ENCODE measurements at places on chromosomes 2 and 18. TPM values are rescaled to one million over a fixed set of nuclear protein-coding genes. Genes with fewer than 3 reads are reported as not detected.
A peak's percentile ranks its signal among the peaks of the same experiment; 100 is the strongest.

DNA sequence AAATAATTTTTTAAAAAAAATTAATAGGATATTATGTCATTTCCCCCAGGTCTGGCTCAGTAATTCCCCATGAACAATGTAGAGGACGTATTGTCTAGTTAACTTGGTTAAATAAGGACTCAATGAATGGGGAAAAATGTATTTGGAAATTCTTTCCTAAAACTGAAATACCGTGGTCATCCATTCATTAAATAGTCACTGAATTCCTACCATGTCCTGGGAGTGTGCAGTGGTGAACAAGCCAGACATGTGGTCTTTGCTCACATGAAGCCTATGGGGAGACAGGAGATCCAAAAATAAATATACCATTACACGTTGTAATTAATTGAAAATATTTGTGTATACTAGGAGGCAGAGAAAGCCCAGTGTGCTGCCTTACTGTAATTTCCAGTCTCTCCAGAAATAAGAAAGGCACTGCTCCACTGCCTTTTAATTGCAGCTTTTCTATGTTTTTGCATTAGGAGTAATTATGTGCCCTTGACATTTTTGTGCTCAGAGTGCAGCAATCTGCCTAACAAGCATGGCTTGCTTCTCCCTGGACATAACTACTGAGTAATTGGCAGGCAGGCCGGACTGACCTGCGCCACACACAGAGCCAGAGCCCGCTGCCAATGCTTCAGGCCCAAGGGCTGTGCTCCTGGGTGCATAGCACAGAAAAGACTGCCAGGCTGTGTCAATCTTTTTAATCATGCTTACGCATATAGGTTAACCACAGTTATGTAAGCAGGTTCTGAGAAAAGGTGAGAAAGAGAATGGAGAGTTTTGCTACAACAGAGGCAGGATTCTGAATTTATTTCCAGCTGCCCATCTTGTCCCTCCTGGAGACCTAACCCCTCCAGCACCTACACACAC is 22.2 kb upstream of the TTC39C start:
- DNase-seq, result no peak

DNA sequence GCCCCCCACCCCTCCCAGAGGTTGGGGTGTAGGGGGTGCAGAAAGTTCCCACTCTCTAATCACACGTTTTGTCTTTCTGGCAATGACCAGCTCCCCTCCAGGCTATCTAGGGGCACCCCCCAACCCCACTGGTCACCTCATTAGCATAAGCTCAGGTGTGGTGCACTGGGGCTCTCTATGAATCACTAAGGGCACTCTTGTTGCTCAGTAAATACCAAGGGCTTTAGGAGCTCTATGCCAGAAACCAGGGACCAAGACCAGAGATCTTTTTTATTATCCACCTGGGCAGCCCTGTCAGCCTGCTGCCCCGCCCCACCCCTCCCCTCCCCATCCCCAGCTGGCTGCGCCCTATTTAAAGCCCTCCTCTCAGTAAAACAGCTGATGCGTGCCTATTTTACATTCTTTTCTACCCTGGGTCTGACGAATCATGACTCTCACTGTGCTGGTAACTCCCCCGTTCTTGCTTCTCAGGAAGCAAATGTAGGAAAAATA is 24.3 kb downstream of the NCK2 start:
- no peak for DNase-seq

- no peak for DNase-seq
Measured at GRCh38 chr2:26591619-26592505, 49.3 kb downstream of the CIB4 start.

GRCh38 chr2:20422402-20423271 is 24.2 kb upstream of the RHOB start:
- DNase-seq, result no peak

DNA sequence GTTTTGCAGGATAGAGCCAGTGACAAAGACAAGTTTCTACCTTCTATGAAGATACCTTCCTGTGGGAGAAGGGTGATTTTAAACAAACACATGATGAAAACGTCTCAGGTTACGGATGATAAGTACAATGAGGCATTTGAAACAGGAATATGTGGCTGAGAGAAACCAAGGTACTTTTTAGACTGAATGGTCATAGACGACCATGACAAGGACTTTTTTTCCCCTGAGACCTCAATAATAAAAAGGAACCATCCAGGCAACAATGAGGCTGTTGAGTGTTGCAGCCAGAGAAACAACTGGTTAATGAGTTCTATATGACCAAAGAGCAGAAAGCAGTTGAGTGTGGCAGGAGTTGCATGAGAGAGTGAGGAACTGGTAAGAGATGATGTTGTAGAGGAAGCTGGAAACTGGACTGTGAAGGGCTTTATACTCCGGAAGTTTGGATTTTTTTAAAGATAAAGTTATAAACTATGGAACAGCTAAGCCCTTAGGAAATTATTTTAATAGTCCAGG is 306.1 kb upstream of the CYRIA start:
- DNase-seq, result no peak

- no peak for DNase-seq
Measured at GRCh38 chr2:8030573-8031303, 651.1 kb upstream of the ID2 start.

DNA sequence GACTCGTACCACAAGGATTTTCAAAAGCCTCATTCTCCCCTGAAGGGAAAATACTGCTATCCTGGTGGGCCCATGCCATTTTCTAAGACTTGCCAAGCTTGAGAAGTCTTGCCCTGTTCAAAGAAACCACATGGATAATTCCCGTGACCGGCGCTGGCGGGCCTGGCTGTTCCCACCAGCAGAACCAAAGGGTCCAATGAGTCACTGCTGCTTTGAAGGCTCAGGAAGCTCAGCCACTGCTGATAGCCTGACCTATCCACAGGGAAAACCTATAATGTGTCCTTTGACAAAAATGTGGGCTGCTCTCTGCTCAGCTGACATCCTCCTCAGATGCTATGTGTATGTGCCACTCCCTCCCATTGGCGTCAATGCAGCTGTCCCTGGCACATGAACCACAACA is 137.9 kb upstream of the RAB12 start:
- no peak for DNase-seq

GRCh38 chr2:170213651-170214050 is 35.7 kb downstream of the MYO3B start:
- DNase-seq, result no peak

GRCh38 chr2:232633413-232634205 is at the start of gene EFHD1:
TSS of gene EFHD1 (plus strand) at chr2:232633604. CDS start at chr2:232633705, 101 bp downstream.
- peak; percentile 49 for DNase-seq

DNA sequence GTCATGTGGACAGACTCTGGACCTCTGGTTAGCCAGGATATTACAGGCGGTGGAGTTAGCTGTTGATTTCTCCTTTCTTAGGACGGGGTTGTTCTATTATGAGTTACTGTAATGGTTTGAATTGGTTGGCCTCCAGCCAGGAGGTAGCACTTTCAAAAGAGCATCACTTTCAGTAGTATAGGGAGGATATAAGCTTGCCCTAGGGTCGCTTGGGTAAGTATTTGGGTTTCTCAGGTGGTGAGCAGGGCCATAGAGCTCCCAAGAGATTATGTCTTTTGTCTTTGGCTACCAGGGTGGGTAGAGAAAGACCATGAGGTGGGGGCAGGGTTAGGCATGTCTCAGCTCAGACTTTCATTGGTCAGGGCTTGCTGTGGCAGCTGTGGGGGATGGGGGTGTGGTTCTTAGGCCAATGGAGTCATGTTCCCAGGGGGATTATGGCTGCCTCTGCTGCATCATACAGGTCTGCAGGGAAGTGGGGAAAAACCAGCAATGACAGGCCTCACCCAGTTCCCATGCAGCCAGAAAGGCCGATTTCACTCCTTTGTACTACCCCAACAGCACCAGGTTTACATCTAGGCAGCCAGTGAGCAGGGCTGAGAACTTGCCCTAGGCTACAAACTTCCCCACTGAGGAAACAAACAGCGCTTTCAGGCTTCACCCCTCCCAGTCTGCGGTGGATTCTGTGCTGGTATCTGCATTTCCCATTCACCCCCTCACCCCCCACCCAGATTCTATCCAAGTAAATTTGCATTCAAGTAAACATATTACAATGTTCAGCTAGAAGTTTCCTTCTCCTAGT is 89.4 kb upstream of the SLC38A11 start:
- no peak for DNase-seq

- peak; percentile 59 for DNase-seq
Measured at GRCh38 chr2:27379836-27380625, 503 bp downstream of the ZNF513 start.

GRCh38 chr2:65754219-65754618 is 321.8 kb upstream of the SPRED2 start:
- no peak for DNase-seq

DNA sequence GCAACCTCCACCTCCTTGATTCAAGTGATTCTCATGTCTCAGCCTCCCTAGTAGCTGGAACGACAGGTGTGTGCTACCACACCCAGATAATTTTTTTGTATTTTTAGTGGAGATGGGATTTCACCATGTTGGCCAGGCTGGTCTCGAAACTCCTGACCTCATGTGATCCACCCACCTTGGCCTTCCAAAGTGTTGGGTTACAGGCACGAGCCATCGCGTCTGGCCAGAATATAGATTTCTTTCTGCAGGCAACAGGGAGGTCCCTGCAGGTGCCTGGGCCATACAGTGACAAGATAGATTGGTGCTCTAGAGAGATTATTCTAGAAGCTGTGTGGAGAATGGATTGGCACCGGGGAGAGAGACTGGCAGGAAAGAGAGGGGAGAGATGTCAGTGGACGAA is 13.3 kb downstream of the PLCD4 start:
- DNase-seq, result no peak

DNA sequence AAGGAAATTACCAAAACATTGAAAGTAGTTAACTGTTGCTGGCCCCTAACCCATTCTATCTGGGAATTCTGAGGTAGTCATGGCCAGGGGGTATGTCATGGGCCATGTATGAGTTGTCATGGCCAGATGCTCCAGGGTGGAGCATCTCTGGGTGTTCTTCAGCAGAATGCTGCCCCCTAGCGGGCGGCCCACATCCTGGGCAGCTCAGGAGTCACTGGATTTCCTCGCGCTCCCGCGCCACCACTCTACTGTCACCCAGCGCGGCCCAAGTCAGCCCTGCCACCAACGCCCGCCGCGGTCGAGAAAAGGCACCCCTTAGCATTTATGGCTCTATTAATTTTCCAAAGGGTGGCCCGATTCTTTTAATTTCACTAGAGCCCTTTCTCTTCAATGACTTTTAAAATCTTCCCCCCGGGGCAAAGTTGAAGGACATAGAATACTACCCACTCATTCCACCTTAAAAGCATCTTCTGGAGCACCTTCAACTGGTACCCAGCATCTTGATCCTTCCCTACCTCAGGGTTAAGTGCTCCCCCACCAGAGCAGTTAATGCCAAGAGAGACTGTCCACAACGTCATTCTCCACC is 41.6 kb downstream of the PKDCC start:
- peak; percentile 66 for DNase-seq

DNA sequence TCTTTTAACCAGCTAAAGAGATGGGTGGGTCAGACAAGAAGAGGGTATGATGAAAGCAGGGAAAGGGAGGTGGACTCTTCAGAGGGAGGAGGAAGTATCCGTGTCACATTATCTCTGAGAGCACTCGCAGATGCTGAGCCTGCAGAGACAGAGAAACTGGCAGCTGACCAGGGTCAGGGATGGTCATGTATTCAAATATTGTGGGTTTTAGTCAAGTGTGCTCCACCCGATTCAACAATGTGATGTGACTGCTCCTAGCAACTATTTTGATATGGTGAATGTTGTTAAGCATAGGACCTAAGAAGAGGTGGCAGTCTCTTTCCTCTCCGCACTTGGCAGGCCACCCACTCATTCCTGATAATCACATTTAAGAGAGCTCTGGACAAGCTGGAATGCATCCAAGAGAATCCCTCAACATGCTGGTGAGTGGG is 1.3 kb upstream of the CLIP4 start:
- DNase-seq, result peak; percentile 68

DNA sequence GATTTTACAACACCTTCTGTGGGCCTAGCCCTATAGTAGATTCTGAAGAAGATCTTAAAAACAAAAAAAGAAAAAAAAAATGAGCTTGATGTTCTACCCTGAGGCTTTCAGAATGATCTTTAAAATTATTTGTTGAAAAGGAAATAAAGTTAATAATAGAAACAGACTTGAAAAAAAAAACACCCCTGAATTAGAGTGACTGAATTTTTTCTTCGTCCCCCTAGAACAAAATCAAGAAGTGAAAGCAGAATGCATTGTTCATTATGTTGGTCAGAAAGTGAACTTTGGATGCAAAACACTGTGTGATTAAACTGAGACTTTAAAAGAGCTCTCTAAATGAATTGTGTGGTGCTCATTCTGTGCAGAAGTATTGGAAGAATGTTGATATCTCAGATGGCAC is 1384.4 kb upstream of the PIK3C3 start:
- DNase-seq, result no peak

Gene RBMS1
- total RNA-seq, result 36.2 TPM

Gene KCNJ3
- total RNA-seq, result 5.3 TPM

Gene FBXO15
- total RNA-seq, result 1.8 TPM

Measured in mucosa of gallbladder (tissue), 1 donor.